ENCODE measurements at places on chromosomes 3 and 15.

DNA sequence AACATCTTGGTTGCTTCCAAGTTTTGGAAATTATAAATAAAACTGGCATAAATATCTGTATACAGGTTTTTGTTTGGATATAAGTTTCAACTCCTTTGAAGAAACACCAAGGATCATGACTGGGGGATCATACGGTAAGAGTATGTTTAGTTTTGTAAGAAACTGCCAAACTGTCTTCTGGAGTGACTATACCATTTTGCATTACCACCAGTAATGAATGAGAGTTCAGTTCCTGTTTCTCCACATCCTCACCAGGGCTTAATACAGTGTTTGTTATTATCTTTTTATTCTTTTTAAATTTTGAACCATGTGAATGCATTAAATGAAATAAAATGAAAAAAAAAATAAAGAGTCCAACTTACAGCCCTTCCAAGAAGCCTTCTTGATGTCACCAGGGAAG is 3.7 kb upstream of the ANKUB1 start:
- no peak for DNase-seq

- peak; percentile 16 for DNase-seq
Observed at GRCh38 chr3:35965908-35966307, 326.6 kb downstream of the ARPP21 start.

DNA sequence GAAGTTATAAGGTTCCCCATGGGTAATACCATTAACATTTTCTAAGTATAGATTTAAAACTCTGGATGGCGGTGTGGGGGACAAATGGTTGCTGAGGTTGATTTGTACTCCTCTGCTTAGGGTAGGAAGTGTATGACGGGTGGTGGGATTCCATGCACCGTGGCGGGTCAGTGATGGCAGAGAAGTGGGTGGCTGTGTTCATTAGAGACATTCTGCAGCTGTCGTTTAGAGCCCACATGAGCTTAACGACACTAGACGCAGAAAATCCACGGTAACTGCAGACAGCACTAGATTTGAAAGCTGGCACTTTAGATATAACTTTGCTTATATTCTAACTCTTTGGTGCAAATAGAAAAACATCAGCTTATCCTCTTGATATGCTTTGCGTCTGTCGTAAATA is 37.5 kb downstream of the SGO1 start:
- no peak for DNase-seq

DNA sequence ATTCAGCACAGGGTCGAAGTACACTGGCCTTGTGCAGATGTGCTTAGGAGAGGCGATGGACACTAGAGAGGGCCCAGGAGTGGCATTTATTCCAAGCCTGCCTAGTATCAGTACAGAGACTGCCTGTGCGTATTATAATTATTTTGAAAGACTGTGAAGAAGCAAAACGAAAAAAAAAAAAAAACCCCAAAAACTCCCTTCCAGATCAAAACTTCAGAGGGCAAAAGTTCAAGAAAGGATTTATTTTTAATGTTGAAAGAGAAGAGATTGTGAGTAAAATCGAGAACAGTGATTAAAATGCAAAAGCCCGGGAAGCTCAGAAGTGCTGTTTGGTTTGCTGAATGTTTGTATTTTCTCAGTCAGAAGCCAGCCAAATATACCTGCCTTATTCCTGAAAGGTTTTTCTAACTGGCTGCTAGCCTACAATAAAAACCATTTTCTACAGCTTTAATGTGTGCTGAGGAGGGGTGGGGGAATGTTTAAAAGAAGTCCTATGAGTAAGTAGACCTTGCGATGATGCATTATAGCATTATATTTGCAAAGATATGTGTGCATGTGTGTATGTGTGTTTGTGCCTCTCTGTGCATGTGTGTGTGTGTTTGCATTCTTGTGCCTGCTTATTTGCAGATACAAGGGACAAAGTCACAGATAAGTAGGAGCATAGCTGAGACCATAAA is 19.3 kb upstream of the LZTFL1 start:
- no peak for DNase-seq

- DNase-seq = no peak
Observed at GRCh38 chr3:187737368-187738070, 7.7 kb downstream of the BCL6 start.

DNA sequence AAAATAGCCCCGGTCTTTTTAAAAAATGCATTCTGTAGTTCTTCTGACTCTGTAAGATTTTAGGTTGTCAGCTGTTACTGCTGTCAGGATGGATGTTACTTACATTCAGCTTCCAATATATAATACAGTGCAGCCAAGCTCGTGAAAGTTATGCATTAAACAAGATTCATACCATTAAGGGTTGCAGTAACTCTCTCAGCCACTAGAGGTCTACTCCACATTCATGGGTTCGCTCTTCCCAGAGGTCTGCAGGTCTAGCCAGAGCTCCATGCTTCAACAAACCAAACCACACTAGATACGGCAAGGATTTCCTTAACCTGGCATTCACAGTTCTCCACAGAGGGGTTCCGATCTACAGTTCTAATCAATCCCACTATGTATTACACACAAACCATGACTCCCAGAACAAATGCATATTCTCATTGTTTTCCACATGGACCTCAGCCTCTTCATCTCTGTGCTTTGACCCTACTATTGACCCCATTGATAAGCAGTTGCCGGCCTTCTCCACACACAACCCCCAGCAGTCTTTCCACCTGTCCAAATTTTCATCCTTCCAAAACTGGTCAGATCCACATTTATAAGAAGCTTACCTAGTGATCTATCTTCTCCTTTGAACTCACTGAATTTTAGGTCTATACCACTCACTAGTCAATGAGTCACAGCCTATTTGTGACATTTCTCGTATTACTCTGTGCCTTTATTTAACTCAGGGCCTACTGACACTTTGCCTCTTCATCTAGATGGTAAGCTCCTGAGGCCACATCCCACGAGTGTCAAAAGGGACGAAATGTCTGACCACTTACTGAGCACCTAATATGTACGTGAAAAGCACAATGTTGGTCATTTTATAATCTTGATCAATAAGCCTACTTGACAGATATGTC is 33.7 kb downstream of the RORA start:
- no peak for DNase-seq

DNA sequence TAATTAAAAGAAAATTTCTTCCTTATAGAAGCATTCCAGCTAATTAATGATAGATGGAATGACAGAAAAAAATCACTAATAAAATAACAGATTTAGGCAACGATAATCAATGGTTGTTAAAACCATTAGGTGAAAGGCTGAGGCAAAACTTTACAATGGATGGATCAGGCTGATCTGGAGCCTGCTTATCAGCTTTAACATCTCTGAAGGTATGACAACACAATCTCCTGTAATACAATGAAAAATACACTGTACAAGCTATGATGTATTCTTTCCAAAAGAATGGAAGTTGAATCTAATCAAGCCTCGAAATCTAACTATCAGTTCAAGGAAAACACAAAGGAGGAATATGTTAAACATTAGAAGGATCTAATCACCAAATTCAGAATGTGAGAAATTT is 39.3 kb downstream of the EMC4 start:
- no peak for DNase-seq

Data from NCI-H526 treated with DMSO at 0.1 percent for 48 hours (cell line).